ENCODE measurements at places on chromosomes 5 and 9.

DNA sequence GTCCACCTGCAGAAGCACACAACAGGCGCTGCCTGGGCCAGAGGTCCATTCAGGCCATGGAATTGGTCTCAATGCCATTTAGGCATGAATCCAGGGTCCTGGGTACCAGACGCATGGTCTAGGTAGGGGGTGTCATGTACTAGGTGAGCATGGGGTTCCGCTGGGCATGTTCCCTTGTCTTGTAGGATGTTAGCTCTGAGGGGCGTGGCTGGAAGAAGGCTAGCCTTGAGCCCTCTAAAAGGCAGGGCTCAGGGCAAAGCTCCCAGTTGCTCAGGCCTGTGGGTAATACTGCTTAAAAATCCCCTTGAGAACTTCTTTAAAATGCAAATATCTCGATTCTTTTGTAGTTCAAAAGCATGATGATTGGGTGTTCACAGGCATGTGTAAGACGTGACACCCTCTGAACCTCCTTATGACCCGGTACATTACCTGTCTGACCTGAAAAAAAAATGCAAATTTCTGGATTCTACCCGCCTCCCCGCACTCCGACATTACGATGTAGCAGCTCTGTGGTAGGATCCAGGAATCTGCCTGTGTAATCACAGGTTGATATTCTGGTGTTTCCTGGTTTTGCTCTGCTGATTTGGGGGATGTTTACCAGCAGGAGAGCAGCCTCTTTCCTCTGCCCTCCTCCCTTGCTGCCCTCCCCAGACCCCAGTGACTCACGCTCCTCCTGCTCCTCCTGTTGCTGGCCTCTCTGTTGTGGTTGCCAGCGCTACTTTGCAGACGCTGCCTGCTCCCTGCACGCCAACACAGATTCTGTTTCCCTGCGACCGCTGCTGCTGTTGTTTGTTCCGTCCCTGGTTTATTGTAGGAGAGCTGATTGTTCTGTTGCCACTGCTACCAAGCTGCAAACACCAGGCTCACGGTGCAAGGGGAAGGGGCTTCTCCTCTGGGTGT lies 5.7 kb downstream of the TMC1 start:
- DNase-seq, result peak; percentile 21

DNA sequence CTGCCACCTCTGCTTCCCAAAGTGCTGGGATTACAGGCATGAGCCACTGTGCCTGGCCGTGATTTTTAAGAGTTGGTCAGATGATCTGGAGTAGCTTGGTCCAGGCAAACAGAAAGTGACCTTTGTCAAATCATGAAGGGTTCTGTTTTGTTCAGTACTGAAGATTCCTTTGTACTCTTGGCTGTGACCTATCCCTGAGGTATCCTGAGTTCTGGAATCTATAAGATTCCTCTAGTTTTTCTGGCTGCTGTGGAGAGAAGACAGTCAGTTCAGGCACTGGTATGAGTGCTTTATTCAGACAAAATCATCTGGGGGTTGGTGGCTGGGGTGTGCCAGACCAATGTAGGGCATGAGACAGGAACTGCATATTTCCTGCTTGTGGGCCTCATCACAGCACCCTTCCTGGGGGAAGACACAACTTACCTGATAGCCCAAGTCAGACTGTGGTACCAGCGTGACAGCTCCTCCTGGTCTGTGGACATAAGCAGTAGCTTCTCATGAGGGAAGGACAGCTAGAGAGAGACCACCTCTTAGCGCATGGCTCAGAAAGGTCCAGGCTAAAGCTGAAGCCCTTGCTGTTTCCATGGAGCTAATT lies 3.1 kb downstream of the ARHGEF39 start:
- DNase-seq, result no peak

DNA sequence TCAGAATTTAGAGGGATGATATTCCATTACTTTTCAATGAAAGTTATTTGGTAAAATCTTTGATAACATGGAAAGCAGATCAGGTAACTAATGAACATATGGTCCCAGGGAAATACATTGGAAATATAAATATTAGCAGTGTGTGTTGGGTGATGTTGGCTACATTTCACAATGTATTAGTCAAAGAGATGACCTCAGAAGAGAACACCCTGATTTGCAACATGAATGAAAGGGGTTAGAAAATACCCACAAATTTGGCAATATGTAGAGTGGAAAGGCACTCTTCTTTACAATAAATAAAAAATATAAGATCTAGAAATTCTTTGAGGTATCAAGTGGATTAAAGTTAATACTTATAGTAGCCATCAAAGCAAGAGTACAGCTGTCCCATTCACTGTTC lies 606.7 kb downstream of the PSAT1 start:
- no peak for DNase-seq

GRCh38 chr5:150175536-150175935 lies 9.0 kb downstream of the CDX1 start:
- no peak for DNase-seq

GRCh38 chr5:140443-140829 lies 48.5 kb downstream of the PLEKHG4B start:
- no peak for DNase-seq

DNA sequence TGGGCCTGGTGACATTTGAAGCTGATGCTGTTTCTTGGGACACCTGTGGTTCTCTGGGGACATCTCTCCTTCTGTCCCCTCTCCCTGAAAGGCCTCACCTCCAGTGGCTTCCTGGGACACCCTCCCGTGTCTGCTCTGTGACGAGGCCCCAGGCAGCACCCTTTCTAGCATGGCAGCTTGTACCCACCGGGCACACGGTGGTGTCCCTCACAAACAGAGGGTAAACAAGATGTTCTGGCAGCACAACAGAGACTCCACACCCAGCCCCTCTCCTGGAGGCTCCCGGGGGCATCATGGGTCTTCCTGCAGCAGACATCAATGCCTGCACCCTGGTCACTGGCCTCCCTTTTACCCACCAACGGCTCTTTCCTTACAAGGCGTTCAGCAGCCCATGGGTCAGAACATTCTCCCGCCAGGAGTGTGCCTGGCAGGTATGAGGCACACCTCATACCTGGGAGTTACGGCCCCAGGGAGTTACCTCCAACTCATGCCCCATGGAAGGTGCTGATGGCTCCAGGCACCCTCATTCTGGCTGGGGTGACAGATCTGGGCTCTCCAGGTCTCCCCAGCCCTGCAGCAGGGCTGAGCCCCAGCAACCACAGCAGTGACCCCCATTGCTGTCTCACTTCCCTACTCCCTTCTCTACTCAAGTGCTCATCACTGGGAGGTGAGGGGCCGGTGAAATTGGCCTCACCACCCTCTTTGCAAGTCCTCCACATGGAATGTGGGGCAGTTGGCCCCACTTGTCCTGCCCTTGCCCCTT lies 51.1 kb downstream of the BARX1 start:
- DNase-seq, result no peak

GRCh38 chr5:160792281-160792680 lies 59.7 kb downstream of the ATP10B start:
- DNase-seq, result no peak

GRCh38 chr5:84729326-84729725 lies 344.6 kb upstream of the EDIL3 start:
- DNase-seq, result no peak

- DNase-seq, result no peak
Measured at GRCh38 chr9:92263131-92263530, 30.4 kb downstream of the IARS1 start.

- DNase-seq, result no peak
Measured at GRCh38 chr9:79073201-79073600, 498.6 kb upstream of the TLE4 start.

- no peak for DNase-seq
Measured at GRCh38 chr5:128262911-128263310, 179.3 kb downstream of the SLC12A2 start.

GRCh38 chr5:31361234-31361633 lies 167.7 kb downstream of the CDH6 start:
- DNase-seq, result no peak

- no peak for DNase-seq
Measured at GRCh38 chr5:126487596-126487995, 64.4 kb downstream of the GRAMD2B start.

GRCh38 chr9:77507212-77507961 lies 140.7 kb downstream of the GNA14 start:
- DNase-seq, result no peak

GRCh38 chr5:85479849-85480248 lies 1095.2 kb upstream of the EDIL3 start:
- no peak for DNase-seq

- DNase-seq, result peak; percentile 42
Measured at GRCh38 chr9:114677418-114677817, 4.6 kb downstream of the TEX48 start.
